EH (cell line): ENCODE measurements at places on chromosomes 5 and 9.

- DNase-seq, result peak; percentile 36
Measured at GRCh38 chr9:115292584-115293279, 174.8 kb upstream of the TNC start.

GRCh38 chr5:15326471-15326870 is 173.5 kb upstream of the FBXL7 start:
- DNase-seq, result no peak

GRCh38 chr5:81908771-81909170 is 63.1 kb upstream of the ATG10 start:
- DNase-seq, result no peak

GRCh38 chr9:137945581-137945980 is 68.0 kb downstream of the CACNA1B start:
- no peak for DNase-seq

GRCh38 chr9:111548623-111549022 is 23.6 kb downstream of the ZNF483 start:
- DNase-seq, result no peak

GRCh38 chr9:34085581-34086500 is 37.2 kb upstream of the UBAP2 start:
- DNase-seq, result no peak

- no peak for DNase-seq
Measured at GRCh38 chr9:113935677-113936380, 59.7 kb downstream of the ZNF618 start.

DNA sequence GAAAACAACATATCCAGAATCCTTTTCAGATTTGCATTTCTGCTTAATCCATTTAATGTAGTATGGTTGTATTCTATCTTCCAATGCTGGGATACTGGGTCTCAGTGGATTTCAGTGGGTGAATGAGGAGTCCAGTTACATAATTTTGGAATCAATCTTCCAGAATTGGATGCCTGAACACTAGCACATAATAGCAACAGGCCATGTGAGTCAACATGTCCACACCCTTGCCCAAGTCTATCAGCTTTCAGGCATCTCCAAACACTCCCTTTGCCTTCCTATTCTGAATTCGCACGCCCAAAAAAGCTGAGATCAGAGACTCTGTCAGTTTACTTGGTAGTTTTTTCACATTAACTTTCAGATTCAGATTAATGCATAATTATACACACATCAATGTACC is 202.6 kb downstream of the TSSK1B start:
- DNase-seq, result no peak

- DNase-seq, result peak; percentile 74
Measured at GRCh38 chr9:134607971-134608370, 33.6 kb upstream of the COL5A1 start.

GRCh38 chr9:81754245-81754644 is 64.9 kb upstream of the TLE1 start:
- DNase-seq, result no peak

GRCh38 chr5:751496-751895 is 33.0 kb downstream of the ZDHHC11B start:
- no peak for DNase-seq

GRCh38 chr9:34400275-34400674 is 23.6 kb upstream of the MYORG start:
- DNase-seq, result no peak

DNA sequence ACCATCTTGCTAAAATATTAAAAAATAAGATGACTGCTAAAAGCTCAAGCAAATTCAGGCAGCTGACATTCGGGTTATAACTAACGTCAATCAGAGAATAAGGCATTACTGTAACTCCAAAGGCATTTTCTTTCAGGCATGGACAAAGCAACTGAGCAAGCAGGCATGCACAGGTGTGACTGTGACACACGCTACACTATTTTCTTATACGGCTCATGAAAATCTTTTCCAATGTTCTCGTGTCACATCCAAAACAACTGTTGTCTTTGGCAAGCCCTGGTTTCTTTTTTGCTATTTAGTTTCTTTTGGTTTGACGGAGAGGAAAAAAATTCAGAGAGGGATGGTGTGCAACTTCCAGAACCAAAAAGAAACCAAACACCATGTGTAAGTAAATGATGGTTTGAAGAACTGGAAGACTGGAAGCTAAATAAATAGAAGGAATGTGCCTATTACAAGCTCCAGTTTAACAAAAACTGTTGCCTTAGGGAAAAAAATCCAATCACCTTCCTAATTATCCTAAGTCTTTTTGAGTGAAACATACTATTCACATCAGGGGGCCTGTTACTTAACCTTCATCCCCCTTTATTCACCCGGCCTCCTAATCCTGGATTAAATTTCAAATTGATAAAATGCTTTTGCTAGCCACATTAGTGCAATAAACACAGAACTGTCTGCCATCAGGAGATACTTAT is 277.6 kb downstream of the PSAT1 start:
- DNase-seq, result peak; percentile 60
